Activated CD4-positive, alpha-beta T cell treated with anti-CD3 and anti-CD28 coated beads, Interleukin-2, amount 50 U/mL, for 16 hours (primary cell): ENCODE measurements at places on chromosomes 12 and 14.

DNA sequence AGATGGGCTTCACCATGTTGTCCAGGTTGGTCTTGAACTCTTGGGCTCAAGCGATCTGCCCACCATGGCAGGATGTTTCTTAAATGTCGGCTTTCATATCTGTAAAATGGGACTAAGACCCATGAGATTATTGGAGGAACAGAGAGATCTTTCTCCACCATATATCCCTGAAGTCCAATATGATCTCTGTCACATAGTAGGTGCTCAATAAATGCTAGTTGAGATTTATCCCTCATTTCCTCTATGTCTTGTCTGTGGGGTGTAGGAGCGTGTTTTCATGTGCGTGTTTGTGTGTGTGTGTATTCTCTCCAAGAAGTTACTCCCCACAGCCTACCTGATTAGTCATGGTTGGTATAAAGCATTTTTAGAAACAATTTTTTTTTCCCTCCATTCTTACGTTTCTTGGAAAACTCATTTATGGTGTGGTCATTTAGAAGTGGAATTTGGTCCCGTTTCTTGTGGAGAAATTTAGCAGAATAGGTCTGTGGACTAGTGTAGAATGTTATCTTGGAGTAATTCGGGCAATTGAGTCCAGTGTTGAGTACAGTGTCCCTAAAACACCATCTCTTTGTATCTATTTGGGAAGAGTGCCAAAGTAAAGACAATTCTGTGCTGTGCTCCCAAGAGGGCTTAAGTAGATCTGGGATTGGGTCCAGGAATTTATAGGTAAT is 4.3 kb downstream of the STRAP start:
- no peak for DNase-seq

GRCh38 chr12:67661311-67662021 is 12.9 kb downstream of the DYRK2 start:
- DNase-seq: no peak

GRCh38 chr12:76018111-76018510 is 13.5 kb downstream of the PHLDA1 start:
- no peak for DNase-seq

DNA sequence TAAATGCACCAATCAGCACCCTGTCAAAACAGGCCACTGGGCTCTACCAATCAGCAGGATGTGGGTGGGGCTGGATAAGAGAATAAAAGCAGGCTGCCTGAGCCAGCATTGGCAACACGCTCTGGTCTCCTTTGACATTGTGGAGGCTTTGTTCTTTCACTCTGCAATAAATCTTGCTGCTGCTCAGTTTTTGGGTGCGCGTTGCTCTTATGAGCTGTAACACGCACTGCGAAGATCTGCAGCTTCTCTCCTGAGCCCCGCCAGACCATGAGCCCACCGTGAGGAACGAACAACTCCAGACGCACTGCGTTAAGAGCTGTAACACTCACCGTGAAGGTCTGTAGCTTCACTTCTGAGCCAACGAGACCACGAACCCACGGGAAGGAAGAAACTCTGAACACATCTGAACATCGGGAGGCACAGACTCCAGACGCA is 8.4 kb upstream of the PIANP start:
- DNase-seq: peak; percentile 21

GRCh38 chr14:94888121-94888520 is 118.2 kb upstream of the GSC start:
- no peak for DNase-seq

- DNase-seq: no peak
These were observed 7.5 kb downstream of the CRADD start for GRCh38 chr12:93684716-93685115.

GRCh38 chr14:20331053-20331613 is 1.9 kb downstream of the CCNB1IP1 start:
- peak; percentile 21 for DNase-seq

DNA sequence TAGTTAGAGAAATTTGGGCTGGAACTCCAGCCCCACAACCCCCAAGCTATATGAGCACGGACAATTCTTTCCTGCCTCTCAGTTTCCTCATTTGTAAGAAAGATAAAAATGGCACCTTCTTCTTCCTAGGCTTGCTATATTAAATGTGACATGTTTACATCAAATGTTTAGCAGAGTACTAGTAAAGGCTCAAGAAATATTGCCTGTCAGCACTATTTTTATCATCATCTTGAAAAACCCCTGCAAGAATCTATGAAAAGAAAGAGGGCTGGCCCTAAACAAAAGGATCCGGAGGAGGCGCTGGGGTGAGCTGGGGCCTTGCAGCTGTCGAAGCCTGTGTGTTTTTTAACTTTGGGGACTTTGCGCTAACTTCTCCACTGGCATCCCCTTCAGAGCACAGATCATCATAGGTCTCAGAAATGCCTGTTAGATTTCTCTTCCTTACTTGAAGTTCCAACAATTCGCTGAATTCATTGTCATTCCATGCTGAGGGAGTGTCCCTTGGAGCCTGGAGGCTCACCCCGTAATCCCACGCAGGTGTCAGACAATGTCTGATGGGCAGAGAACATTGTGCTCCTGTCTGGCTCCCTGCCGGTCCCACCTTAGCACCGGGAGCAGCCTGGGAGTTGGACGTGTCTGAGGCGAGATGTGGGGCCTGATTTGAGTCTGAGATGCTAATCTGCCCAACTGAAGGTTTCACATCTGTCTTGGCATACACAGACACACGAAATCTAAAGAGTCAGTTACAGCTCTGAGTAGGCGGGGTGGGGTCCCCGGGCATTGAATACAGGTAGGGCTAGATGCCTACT is 206.8 kb downstream of the NUAK1 start:
- DNase-seq: no peak

- DNase-seq: no peak
These were observed 244.5 kb upstream of the PRICKLE1 start for GRCh38 chr12:42834062-42834461.

- DNase-seq: no peak
These were observed 1115.8 kb upstream of the ATXN7L3B start for GRCh38 chr12:73421832-73422231.

GRCh38 chr12:40769846-40770245 is 77.6 kb downstream of the CNTN1 start:
- no peak for DNase-seq

DNA sequence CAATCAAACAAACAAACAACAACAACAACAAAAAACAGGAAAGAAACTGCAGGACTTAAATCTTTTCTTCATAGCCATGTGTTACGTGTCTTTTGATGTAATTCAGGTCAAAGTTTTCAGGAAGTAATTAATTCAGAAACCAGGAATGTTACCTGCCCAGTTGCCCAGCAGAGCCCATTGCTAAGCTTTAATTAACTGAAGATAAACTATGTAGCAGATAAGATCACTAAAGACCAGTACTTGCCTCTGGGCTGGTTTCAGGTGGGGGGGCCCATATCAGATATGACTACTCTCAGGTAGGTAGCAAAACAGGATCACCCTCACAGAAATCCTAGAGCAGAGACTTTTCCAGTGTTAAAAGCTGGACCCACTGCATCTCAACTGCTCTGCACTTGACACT is 69.2 kb downstream of the LIN7A start:
- DNase-seq: no peak

DNA sequence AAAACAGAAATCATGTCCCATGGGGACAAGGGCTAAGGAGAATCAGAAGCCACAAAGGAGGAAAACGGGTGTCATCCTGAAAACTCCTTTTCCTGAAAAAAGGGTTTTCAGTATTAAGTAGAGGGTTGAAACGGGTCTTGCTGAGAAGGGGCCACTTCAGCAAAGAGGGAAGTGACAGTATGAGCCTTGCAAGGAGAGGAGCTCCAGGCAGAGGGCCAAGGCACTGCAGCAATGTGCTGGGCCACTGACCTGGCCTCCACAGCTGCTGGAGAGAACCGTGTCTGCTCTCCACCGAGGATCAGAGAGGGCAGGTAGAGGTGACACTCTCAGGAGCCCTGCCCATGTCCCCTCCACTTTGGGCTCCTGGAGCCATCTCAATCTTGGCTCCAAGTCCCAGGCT is 103.3 kb downstream of the NCOR2 start:
- DNase-seq: no peak

GRCh38 chr12:49893753-49894750 is 9.6 kb downstream of the FAIM2 start:
- DNase-seq: no peak

DNA sequence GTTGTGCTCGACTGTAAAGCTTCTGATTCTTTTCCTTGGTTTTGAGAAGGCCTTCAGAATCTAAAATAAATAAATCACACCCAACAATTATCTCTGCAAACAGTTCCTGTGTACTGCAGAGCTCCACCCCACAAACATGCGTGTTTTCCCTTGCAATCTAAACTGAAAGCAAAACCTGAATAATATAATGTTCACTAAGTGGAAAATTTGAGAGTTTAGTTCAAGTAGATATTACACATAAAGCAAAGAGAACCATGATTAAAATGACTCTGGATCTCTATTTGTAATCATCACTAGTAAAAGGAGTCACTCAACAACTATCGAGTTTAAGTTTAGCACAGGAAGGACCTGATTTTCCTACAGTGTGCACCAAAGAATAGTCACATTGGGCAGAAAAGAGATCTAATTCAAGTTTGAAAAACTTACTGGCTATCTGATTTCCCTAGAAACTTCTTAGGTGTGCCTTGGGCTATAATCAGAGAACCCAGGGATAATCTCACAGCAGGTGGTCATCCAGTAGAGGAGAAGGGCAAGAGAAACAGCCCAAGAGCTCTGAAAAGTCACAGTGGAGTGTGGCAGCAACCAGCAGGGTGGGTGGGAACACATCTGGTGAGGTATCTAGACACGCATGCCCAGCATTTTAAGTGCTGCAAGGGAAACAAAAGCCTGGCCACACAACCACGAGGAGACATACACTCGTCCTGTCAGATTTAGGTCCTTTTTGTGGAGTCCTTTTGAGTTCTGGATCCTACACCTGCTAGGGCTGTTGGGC is 25.4 kb downstream of the ATG14 start:
- no peak for DNase-seq

DNA sequence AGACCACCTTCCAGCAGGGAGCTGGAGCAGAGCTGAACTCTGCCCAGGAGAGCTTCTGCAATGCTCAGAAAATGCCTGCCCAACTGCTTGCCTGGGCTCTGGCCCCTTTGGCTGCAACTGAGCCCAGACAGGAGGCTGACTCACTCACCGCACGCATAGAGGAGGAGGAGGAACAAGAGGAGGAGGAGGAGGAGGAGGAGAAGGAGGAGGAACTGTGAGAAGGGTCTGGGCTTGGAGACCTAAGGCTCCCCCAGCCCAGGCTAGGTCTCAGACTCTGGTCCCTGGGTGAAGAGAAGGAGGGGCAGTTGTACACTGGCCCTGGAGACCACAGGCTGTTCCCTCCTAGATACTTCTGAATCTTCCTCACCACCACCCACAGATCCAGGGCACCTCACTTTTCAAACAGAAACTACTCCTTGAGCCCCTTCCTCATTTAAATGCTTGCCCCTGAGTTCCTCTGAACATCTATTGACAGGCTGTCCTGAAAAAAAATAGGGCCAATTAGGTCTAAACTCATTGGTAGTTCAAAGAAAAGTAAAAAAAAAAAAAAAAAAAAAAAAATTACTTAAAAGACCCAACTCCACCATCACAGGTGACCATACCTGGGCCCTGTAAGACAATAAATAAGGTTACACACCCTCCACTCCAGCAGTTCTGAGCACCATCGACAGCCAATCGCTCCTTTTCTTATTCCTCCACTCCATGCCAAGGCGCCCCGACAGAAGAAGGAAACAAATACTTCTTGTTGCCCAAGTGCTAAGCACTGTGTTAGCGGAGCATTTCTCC is 674 bp downstream of the VDR start:
- peak; percentile 82 for DNase-seq
